ENCODE measurements at places on chromosomes 2 and 18.

DNA sequence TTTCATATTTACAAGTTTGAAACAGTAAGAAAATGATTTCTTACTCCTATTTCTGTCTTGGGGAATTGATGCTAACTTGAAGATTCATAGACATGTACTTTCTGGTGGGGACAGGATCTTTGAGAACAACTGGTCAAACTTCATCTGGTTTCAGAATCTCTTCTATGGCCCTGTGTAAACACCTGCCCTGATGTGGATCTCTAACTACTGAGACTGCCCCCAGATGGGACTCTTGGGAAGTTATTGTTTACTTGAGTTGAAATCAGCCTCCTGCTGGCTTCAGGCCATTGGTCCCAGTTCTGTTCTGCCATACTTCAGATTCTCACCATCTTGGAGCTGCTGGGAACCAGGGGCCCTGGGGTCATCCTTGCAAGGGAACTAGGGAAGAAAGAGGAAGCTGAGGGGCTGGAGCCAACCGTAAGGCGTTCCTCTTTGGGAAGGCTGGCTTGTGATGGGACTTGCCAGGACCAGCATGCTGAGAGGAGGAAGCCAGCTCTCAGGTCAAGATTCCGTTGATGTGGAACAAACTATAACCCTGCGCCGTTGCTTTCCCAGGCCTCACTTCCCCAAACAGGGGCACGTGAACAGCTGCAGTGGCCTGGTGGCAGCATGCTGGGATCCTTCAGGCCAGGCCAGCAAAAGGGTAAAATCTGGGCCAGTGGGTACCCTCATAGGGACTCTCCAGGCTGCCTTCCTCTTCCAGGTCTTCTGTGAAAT is 135.5 kb upstream of the CXCR4 start:
- no peak for DNase-seq

DNA sequence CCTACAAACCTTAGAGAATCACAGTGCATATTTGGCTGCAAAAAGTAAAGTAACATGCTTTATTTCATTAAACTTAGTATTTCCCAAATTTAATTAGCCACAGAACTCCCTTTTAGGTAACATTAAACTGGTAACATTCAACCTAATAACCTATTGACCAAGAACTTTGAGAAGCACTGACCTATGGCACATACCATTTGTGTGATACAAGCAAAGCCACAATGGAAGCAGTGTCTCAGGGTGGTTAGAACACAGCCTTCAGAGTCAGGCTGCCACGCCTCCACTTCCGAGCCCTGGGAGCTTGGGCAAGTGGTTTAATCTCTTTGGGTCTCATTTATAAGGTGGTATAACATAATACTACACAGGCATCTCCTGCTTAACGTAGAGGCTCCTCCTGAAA is 301.4 kb downstream of the PDE11A start:
- no peak for DNase-seq

GRCh38 chr2:72104821-72105588 is 42.7 kb downstream of the CYP26B1 start:
- no peak for DNase-seq

DNA sequence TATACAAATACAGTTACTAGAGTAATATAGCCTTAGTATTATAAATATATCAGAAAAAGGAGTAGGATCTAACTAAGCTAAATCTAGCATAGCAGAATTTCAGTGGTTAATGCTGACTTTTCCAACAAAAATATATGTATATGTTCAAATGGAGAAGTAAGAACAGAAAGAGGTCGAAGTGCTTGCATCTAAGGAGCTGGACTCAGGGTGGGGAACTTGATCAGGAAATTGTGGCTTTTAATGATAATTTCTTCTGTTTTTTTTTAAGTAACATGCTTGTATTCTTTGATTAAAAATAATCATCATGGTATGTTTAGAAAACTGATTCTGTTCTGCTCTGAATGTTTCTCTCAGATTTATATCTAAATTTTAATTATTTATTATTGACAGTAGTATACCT is 327.1 kb downstream of the GALNT13 start:
- DNase-seq = peak; percentile 67

- DNase-seq = no peak
Measured at GRCh38 chr2:54287532-54287931, 31.5 kb upstream of the TSPYL6 start.

DNA sequence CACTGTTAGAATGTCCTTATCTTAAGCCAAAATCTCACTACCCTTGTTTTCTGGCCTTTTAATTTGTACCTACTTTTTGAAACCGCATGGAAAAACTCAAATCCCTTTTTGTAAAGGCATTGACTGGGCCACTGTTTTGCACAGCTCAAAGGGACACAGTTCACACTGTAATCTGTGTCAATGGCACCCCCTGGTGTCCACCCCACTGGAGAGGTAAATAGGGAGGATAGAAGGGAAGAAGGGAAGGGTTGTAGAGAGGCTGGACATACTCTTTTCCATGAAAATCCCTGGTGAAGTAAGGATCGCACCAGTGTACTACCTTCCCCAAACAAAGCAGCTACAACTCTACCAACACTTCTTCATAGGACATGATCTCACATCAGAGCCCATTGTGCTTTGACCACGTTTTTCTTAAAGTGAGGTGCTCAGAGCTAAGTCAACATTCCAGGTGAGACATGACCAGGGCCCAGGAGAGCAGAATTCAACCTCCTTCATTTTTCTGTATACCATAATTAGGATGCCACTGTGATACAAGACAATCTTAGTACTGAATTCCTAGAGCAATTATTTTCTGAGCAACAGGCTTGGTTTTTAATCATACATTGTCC is 92.4 kb upstream of the RMDN2 start:
- peak; percentile 80 for DNase-seq

GRCh38 chr18:79518028-79518682 is 122.4 kb downstream of the NFATC1 start:
- no peak for DNase-seq

- DNase-seq = no peak
Measured at GRCh38 chr2:15793078-15793913, 147.1 kb upstream of the MYCN start.

Data from common myeloid progenitor, CD34-positive (primary cell).